SJSA1 (cell line): ENCODE measurements at places on chromosomes 2 and 18.

- DNase-seq = no peak
Observed at GRCh38 chr2:68850524-68850923, 20.7 kb downstream of the BMP10 start.

- peak; percentile 95 for DNase-seq
Observed at GRCh38 chr2:234998404-234999211, 46.8 kb downstream of the SH3BP4 start.

- peak; percentile 4 for DNase-seq
Observed at GRCh38 chr2:32064021-32064601, 755 bp downstream of the SPAST start.

DNA sequence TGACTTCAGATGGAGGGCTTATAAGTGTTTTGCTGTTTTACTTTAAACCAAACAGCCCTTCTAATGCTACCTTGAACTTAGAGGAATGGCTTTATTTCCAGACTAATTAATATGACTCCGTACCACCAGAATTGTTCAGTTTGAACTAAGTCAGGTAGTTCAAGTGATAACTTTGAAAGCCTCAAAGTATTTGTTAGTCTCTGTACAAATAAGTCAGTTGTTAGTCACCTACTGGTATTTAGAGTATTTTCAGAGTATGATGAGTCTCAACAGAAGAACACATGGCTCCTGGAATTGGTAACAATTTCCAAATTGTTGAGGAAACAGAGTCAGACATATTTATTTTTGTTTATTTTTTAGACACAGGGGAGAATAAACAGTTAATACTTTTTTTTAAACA is 381.8 kb upstream of the NRXN1 start:
- no peak for DNase-seq

DNA sequence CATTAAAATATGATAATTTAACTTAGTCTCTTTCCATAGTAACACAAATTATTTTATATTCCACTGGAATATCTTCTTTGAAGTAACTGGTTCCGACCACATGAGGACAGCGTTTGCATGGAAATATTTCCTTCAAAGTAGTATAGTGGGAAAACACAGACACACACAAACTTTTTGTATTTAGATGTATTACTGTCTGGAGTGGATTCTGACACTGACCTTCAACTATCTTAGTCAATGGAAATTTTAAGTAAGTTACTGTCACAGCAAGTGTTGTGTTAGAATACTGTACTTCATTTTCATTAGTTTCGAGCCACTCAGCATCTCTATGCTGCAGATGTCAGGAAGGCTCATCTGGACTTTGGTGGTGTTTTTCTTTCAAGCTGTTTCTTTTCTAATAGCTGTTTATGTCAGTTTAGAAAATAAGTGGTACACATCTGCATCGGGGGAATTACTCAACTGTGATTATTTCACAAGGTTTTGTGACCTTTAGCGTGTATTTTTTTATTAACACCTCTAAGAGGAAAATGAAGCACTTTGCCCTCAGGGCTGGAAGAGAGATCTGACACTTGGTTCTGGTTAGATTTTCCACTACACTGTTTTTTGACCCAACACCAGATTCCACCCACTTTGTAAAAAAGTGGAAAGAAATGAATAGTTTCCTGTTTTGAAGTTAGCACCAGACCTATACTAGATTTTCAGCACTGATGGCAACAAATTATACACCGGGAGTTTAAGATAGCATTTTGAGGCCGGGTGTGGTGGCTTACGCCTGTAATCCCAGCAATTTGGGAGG is 18.9 kb upstream of the THOC1 start:
- no peak for DNase-seq

- no peak for DNase-seq
Observed at GRCh38 chr2:14543284-14543683, 89.2 kb upstream of the LRATD1 start.

- no peak for DNase-seq
Observed at GRCh38 chr2:165277295-165277694, 38.1 kb downstream of the SCN2A start.

DNA sequence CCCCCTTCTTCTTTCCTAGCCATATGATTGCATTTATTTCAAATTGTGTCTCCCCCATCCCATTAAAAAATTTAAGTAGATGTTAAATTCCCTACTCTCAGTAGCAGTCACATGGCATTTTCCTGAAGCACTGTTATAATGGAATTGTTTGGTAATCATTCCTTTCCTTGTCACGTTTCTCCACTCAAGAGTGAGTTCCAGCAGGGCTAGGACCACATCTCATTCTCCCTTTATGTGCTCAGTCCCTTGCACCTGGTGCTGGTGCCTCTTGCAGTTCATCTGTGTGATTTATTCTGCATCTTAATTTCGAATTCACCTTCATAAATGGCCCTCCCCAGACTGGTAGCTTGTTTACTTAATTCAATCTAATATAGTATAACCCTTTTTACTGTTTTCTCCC is 70.3 kb upstream of the NOSTRIN start:
- DNase-seq = no peak

DNA sequence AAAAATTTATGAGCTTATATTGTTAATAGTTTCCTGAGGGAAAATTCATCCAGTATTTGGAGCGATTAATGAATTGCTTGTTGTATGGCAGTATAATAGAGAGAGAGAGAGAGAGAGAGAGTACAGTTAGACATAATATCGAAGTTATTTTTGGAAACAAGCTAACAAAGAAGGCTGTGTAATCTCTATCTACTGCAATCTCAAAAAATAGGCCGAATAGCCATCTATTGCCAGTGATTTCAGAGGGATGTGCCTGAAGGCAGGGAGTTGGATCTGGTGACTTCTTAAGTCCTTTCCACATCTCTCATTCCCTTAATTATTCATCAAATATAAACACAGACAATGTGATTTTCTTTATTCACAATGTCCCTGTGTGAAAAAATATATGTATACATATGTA is 433.1 kb upstream of the RAB12 start:
- no peak for DNase-seq

DNA sequence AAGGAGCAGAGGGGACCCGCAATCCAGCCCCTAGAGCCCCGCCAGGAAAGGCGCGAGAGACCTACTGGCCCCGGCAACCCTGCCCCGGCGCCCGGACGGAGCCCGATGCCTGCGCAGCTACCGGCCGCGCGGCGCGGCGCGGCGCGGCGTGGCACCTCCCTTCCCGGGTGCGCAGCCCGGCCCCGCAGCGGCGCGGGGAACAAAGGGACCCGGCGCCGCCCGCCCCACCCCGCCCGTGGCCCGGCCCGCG is 307 bp downstream of the CDH2 start:
- no peak for DNase-seq

- DNase-seq = no peak
Observed at GRCh38 chr2:47520302-47520630, 117.3 kb downstream of the MSH2 start.

DNA sequence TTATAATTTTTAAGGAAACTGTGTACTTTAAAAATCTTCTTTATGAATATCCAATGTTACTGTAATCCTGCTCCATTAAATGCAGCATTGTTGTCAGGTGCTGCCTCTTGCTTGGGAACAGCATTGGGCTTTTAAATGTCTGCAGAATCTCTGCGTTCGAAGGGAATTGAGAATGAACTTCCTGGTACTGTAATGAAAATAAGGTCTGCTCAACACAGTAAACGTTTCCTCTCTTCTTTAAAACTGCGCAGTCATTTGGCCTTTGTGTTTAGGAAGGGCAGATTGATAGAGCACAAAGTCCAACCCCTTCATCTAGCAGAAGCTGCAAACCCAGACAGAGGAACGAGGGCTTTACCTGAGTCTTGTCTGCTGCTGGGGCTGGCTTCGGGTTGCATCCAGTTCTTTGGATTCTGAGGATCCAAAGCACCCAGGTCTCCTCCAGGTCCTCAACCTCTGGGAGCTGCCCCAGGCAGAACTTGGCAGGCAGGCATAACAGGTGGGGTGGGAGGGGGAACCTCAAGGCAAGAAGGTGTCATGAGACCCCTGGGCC is 104.5 kb downstream of the UGGT1 start:
- no peak for DNase-seq

GRCh38 chr2:184444217-184444616 is 154.1 kb upstream of the ZNF804A start:
- DNase-seq = no peak

GRCh38 chr2:230944123-230944653 is 19.1 kb upstream of the GPR55 start:
- no peak for DNase-seq

DNA sequence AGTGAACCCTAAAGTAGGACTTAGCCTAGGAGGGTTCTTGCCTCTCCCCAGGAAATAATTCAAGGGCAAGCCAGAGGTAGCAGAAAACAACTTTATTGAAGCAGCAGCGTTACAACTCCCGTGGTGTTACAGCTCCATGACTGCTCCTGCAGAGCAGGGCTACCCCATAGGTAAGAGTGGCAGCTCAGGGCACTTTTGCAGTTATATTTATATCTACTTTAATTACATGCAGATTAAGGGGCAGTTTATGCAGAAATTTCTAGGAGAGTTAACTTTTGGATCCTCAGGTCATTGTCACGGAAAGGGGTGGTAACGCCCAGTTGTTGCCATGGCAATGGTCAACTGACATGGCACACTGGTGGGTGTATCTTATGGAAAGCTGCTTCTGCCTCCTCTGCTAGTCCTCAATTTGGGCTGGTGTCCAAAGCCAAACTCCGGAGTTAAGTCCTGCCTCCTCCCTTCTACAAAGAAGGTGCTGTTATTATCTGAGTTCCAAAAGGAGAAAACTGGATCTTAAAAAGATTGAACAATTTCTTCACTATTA is 1413.0 kb downstream of the DSC3 start:
- no peak for DNase-seq

DNA sequence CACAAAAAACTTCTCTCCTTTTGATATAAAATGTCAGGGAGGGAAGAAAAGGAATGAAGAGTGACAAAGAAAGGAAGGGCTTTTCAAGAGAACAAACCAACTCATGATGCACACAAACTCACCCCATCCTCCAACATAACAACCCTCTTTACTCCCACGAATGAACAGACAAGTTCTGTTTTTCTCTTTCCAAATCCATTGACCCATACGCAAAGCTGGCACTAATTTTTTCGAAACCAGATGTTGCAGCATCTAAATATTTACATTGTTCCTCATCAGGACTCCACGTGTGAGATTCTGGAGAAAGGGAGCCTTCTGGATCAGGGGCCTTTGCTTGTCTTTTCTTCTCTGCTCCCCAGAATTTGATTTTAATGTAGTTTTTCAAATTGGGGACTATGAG is 143.3 kb upstream of the BCL2L11 start:
- DNase-seq = no peak

DNA sequence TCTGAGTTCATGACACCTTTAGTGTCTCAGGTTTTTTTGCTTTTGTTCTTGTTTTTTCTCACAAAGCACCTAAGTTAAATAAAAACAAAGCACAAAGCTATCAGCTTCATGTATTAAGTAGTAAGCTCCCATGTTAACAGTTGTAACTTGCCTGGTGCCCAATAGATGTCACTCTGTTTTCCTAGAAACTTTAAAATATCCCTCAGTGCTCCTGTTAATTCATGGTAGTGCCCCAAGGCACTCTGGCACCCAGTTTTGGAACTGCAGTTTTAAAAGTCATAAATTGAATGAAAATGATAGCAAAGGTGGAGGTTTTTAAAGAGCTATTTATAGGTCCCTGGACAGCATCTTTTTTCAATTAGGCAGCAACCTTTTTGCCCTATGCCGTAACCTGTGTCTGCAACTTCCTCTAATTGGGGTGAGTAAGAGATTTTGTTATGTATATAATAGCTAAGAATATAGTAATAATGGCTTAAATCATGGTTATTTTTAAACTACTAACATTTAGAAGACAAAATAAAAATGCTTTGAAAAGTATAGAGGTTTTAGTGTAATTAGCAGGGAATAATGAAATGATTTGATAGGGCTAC is 555.0 kb upstream of the TMEFF2 start:
- no peak for DNase-seq

GRCh38 chr2:14285812-14286211 is 346.7 kb upstream of the LRATD1 start:
- DNase-seq = no peak

GRCh38 chr2:82139979-82140611 is 1835.5 kb upstream of the LRRTM1 start:
- no peak for DNase-seq

DNA sequence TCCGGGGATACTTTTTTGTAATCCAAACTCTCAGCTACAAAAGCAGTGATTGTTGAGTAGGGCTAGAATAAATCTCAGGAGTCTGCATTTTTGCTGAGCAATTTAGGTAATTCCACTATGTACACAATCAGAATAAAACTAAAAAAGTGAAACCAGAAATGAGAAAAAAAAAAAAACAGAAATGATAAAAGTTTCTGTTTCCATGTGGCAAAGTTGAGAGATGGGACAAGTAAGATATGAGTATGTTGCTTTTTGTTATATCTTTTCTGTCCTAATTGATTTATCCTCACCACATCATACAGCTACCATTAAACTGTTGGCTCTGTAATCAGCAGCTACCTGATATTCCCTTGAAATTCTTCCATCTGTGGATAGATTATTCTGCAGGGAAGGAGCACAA is 92.7 kb downstream of the VWC2L start:
- no peak for DNase-seq

DNA sequence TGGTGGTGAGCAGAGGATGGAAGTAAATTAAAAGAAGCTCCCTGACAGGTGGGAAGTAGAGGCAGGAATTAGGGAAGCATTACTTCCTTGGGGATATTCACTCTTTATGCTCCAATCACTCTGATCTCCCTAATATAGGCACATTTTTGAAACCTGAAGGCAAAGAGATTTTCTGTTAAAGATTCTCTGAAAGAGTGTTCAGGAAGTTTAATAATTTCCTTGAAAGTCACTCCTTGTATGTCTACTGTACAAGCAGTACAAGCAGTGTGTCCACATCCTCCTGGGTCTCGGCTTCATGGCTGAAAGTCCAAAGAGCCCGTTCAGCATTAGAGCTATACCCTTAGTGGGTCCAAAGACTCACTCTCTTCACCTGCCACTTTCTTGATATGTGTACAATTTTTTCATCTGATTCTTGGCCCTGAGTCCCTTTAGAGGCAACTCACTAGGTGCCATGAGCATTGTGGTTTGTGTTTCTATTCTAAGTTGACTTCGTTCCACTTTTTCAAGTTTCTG is 60.2 kb downstream of the AAK1 start:
- DNase-seq = no peak

DNA sequence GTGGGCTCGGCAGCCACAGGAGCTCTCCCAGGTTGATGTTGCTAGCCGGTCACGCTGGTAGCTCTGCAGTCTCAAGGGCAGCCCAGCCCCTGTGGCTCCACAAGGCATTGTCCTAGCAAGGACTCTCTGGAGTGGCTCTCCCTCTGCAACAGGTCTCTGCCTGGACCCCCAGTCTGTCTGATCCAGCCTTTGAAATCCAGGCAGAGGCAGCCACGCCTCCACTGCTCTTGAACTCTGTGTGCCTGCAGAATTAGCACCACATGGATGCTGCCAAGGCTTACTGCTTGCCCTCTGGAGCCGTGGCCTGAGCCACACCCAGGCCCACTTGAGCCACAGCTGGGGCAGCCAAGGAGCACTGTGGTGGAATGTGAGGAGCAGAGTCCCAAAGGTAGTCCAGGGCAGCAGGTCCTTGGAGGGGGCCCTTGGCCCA is 43.0 kb upstream of the FAHD2A start:
- DNase-seq = peak; percentile 35
